ENCODE measurements at places on chromosomes 16 and 17.

DNA sequence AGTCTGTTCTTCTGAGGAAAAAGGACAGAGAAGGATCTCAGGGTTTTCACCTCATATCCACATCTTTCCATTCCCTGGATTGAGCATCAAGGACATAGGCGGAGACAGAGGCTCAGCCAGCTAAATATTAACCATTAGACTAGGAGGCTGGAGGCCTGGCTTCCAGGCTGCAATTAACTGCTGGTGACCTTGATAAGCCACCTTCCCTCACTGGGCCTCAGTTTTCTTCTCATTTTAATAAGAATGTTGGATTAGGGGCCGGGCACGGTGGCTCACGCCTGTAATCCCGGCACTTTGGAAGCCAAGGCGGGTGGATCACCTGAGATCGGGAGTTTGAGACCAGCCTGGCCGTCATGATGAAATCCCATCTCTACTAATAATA lies 25.6 kb upstream of the CNOT1 start:
- no peak for DNase-seq

GRCh38 chr17:79399610-79400144 lies 211.2 kb downstream of the RBFOX3 start:
- no peak for DNase-seq

DNA sequence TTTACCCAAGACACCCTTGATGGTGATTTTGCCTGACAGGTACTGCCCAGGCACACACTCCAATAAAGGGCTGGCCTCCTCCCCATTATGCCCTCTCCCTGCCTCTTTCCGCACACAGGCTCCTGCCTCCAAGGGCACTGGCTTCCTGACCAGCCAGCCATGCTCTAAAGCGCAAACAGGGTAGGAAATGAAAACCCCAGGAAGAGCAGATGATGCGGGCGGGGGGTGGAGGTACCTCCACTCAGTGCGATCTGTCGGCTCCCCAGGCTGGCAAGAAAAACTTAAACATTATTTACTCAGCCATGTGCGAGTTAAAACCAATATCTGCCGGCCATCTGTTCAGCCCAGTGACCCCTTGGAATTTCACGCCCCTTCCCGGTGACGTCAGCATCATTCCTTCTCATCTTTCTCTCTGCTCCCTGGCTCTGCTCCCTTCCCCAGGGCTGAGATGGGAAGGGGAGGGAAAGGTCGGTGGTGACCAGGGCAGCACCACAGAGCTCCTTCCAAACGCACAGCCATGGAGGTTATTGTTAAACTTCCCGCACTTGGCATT lies 262.5 kb downstream of the CBLN1 start:
- DNase-seq, result no peak

- DNase-seq, result no peak
Observed at GRCh38 chr17:44105941-44106340, 17.5 kb downstream of the HDAC5 start.

GRCh38 chr17:48725288-48726064 lies 2.5 kb downstream of the PRAC2 start:
- DNase-seq, result no peak

- no peak for DNase-seq
Observed at GRCh38 chr16:56669840-56670619, 416 bp downstream of the MT1H start.

GRCh38 chr16:14301169-14302030 lies 230.3 kb downstream of the MRTFB start:
- no peak for DNase-seq

GRCh38 chr17:15388356-15389041 lies 47.1 kb upstream of the TEKT3 start:
- DNase-seq, result no peak

DNA sequence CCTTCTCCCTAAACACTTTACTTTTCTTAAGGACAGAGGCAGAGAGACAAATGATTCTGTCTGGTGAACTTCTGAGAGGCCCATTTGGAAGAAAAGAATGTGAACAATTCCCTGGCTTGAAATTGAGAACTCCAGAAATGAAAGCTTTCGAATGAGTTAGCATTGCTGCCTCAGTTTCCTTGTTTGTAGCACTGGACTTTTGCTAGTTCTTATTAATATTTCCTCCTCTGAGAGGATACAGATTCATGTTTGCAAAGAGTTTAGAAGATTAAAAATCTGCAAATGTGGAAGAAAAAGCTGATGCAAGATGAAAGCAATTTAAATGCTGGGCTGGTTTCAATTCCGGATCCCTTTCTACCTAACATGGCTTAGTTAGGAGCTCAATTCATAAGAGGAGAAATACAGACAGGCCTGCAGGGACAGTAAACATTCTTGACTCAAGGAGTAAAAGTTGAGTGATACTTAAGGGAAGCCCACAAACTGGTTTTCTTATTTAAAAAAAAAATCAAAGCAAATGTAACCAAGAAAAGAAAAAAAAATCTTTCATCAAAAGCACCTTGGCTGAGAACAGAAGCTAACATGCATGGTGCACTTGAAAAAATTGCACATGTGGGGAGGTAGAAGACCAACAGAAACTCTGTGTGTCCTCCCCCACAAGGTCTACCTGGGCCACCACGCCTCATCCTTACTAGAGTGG lies 27.1 kb downstream of the HNF1B start:
- DNase-seq, result no peak

GRCh38 chr17:75617218-75617617 lies 16.0 kb upstream of the SMIM5 start:
- DNase-seq, result no peak

DNA sequence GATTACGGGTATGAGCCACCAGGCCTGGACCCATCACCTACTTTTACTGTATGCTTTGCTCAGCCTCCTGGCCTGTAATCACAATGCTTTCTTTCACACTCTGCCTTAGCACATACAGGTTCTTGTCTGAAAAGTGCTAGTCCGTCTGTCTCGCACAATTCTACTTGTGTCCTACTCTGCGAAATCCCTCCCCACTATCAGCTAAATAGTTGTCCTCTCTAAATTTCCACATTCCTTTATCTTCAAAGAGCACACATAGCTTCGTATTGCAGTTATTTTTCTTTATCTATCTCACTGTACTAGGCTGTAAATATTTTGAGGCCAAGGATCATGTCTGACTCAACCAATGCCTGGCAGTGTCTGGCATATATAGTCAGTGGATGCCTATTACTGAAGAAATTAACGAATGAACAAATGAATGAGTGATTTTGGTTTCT lies 38.5 kb upstream of the ETV4 start:
- DNase-seq, result no peak

DNA sequence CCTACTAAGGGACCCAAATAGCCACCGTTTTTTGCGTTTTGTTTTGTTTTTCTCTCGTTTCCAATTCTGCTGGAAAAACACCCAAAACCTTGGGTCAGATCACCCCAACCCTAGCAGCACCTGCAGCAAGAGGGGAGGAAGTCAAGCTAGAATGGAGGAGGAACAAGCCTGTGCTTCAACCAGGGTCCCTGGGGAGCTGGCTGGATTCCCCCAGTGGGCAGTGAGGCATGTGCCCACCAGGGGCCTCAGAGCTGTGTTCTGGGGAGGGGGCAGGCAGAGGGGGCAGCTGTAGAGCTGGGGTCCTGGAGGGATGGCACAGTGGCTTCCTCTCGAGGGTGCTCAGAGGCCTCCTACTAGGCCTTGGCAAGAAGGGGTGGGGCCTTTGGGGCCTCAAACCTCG lies 6.5 kb downstream of the CD79B start:
- no peak for DNase-seq

- DNase-seq, result no peak
Observed at GRCh38 chr17:58756246-58757161, 850 bp downstream of the PPM1E start.

DNA sequence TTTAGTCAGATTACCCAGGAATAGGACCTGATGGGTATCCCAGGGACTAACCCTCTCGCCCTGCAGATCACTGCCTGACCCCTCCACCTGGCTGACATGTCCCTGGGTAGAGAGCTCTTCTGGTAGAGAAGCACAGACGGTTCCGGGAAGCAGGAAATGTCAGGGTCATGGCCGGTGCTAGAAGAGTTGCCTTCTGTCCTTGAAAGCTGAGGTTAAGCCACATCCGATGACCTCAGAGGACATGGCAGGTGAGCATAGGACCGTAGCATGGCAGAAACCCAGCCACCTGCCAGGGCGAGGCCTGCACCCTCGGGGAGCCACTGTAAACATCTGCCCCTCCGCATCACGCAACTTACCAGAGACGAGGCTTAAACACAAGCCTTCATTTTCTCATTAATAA lies 483.7 kb downstream of the SOX9 start:
- DNase-seq, result no peak

DNA sequence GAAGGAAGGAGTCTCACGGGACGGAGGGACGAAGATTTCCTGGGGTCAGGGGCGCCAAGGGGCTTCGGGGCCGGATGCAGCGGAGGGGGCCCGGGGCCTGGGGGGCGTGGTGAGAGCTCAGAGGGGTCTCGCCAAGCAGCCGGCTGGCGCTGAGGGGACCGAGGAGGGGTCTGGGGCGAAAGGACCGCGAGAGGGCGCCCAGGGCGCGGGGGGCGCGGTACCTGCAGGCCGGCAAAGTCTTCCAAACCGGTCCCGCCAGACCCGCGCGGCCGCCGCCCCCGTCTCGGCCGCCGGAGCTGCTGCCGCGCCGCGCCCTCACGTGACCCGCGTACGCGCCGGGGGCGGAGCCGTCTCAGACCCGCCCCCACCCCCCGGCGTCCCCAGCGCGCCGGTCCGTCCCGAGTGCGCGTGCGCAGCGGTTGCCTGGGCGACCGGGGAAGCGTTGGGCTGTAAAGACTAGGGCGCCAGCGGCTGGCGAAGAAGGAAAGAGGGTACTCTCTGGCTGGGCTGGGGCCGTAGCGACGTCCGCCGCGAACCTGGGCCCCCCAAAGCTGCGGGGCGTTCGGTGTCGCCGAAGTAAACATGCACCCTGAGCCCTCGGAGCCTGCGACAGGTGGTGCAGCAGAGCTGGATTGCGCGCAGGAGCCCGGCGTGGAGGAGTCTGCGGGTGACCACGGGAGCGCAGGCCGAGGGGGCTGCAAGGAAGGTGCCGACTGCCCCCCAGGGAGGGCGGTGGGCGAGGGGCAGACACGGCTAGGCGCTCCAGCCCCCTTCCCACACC lies at the start of the genes DNAAF1 and HSDL1:
Gene DNAAF1 (plus strand): TSS at position 450 of the 781 bp plus-strand sequence. CDS start 133 bp downstream, at position 583.
Gene HSDL1 (minus strand): TSS at position 319 of the 781 bp plus-strand sequence. CDS start 13,856 bp downstream, outside the sequence.
- peak; percentile 95 for DNase-seq

- DNase-seq, result peak; percentile 87
Observed at GRCh38 chr17:143785-144281, 6.5 kb downstream of the SCGB1C2 start.

- DNase-seq, result no peak
Observed at GRCh38 chr17:2214929-2215615, 88.5 kb downstream of the SMG6 start.

DNA sequence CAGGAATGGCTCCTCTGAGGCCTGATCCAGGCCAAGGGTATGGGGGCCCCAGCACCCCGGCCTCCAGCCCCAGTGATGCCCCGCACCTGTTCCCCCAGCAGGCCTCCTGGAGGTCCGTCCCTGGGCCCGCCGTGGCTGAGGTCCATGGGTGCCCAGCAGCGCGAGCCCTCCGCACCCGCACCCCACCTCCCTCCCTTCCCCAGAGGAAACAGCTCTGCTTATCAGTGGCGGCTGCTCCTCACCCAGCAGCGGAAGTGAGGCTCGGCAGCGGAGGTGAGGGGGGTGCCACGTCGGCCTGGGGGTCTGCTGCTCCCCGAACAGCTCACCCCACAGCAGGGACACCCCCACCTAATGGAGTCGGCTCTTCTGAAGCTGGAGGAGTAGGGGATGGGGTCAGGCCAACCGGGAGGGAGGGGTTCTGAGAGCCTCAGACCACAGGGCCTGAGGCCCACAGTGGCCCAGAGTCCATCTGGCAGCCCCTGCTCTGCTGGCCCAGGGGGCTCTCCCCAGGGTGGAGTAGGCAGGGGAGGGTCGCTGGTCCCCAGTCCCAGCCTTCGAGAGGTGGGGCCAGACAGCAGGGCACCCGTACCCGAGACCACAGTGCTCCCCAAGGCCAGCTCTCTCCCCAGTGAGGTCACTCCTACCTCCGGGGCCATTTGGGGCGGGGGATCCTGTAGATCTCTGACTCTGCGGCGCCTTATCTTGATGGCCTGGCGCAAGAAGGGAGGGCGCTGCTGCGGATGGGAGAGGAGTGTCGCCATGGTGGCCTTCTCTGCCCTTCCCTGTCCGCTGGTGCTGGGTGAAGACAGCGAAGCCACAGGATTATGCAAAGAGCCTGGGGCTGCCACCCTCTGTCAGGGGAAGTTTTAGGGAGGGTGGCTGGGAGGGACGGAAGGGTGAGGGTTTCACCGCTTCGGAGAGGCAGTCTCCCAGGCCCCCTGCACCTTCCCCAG lies at the start of gene UNC13D:
Gene UNC13D (minus strand): TSS at position 828 of the 953 bp plus-strand sequence. CDS start 67 bp downstream, at position 761.
- no peak for DNase-seq

GRCh38 chr17:68391561-68392268 lies 65.6 kb downstream of the WIPI1 start:
- no peak for DNase-seq

GRCh38 chr16:2043667-2044451 lies 3.8 kb downstream of the NTHL1 start:
- DNase-seq, result no peak

DNA sequence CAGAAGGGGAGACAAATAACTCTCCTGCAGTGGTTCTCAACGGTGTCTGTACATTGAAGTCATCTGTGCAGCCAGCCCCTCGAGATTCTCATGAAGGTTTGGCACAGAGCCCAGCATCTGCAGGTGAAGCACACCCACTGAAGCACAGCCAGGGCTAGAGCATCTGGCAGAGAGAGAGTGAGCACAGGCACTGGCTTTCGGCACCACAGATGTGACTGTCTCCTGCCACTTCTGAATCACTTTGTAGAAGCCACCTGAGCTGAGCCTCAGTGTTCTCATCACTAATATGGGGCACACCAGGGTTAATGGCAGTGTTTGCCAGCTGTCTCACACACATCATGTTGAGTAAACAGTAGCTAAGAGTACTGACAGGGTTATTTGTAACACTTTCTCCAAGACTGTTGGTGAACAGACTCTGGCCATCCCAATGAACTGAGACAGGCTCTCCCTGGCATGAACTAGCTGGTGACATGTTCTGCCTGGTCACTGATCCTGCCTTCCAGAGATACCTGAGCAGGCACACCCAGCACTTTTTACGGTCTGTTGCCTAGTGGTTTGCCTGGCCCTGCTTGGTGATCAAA lies 10.9 kb downstream of the HSPB9 start:
- DNase-seq, result no peak

DNA sequence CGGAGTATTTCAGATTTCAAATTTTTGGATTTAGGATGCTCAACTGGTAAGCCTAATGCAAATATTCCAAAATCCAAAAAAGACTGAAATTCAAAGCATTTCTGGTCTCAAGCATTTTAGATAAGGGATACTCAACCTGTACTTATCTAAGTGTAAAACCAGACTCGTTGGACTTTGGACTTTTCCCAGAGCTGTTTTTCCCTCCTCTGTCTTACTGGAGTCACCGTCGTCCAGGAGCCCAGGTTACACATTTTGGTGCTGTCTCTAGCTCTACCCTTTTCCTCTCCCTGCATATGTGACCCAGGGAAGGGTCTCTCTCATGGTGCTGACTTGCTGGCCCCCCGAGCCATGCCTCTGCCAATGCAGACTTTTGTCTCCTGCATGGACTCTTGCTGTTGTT lies 46.0 kb upstream of the MMP2 start:
- DNase-seq, result no peak

Measured in stimulated activated CD8-positive, alpha-beta memory T cell treated with anti-CD3 and anti-CD28 coated beads, Interleukin-15, amount 100 ng/mL, for 24 hours (primary cell).